Stimulated activated CD4-positive, alpha-beta T cell treated with anti-CD3 and anti-CD28 coated beads, TNF-alpha, amount 100 ng/mL, for 24 hours (primary cell): ENCODE measurements at places on chromosomes 3 and 15.

DNA sequence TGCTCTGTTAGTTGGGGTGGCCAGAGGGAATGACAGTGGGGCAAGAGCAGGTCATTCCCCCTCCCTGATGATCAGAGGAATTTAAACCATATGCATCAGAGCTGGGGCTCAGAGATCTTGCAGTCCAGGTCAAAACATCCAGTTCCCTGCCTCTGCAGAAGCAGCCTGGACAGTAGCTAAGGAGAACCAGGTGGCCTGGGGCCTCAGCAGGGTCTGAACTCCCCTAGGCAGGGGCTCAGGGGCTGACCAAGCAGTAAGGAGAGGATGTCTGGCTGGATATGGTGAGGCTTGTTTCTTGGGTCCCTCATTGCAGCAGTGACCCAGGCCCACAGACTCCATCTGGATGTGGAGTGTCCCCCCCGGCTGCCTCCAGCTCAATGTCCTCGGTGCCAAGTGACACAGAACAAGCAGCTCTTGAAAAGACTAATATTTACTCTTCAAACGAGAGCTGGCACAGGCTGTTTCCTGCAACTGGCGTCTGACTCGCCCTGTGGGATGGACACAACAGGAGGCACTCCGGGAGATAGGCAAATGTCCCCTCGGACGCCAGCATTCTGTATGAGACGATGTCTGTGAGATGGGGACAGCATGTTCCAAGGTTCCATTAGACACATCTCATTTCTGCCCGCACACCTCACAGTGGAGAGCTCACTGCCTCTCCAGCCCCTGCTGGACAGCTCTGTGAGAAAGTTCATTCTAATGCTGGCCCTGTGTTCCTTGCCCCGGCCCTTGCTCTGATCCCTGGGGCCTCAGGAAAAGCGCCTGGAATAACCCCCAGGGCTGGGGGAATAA, 37.1 kb downstream of the SEC22C start:
- DNase-seq: no peak

DNA sequence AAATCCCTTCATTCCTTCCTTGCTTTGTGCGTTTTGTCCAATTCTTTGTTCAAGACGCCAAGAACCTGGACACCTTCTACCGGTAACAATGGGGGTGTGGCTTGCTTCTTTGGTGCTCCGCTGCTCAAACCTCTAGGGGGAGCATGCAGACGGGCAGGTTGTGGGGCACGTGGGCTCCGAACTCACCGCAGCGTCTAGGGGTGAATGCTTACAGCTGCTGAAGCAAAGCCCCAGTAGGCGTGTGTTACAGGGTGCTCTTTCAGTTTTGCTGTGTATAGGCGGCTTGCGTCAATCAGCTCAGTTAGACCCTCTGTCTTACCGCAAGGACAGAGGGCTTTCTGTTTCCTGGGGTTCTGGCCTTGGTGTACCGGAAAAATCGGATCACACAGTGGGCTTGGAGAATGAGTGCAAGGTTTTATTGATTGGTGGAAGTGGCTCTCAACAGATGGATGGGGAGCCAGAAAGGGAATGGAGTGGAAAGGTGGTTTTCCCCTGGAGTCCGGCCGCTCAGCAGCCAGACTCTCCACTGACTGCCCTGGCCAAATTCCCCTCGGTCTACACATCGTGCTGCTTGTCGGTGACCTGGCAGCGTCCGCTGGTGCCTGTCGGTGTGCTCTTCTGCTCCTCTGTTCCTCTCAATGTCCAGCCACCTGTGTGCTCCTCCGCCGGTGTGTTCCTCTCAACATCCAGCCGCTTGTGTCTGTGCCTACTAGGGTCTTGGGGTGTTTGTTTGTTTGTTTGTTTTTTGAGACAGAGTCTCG, 1.2 kb upstream of the LRRC34 start:
- peak; percentile 45 for DNase-seq

- DNase-seq: peak; percentile 9
Observed at GRCh38 chr3:52798978-52799476, 4.4 kb downstream of the ITIH3 start.

DNA sequence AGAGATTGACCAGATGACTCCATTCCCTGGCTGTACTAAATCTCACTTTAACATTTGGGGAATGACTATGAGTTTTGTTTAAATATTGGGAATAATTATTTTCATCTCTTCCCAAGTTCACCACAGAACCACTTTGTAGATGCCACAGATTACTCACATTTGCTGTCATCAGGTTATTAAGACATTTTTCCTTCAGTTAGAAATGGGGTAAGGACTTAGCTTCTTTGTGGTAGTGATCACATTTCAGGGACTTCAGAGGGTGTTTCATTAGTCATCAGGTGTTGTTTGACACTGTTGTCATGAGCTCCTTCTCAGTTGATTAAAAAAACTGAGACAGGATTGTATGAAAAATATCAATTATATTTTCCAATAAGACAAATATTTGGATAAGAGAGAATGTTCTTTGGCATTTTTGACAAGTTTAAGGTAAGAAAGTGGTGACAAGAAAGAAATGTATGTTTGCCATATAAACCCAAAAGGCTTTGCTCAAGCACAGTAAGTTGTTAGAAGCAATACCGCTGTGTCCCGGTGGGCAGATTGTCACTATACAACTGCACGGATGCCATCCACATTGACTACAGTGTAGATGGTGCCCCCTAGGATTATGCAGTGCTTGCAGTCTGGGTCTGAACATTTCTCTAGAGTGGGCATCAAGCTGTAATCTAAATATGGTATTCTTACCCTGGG, 22.3 kb downstream of the FBXL2 start:
- DNase-seq: no peak

DNA sequence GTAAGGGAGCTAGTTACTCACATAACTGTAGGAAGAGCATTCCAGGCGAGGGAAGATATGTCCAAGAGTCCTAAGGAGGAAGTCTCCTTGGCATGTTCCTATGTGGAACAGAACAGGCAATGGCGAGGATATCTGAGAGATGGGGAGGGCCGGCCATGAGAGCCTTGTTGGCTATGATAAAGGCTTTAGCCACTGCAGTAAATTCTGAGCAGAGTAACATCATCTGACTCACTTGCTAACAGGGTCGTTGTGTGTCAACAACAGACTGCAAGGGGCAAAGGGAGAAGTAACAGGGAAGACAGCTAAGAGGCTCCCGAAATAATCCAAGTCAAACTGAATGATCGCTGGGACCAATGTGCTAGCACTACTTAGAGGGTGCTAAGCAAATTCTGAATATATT, 21.6 kb downstream of the SFMBT1 start:
- DNase-seq: no peak

- DNase-seq: no peak
Observed at GRCh38 chr15:101088271-101088670, 163.6 kb downstream of the CHSY1 start.

DNA sequence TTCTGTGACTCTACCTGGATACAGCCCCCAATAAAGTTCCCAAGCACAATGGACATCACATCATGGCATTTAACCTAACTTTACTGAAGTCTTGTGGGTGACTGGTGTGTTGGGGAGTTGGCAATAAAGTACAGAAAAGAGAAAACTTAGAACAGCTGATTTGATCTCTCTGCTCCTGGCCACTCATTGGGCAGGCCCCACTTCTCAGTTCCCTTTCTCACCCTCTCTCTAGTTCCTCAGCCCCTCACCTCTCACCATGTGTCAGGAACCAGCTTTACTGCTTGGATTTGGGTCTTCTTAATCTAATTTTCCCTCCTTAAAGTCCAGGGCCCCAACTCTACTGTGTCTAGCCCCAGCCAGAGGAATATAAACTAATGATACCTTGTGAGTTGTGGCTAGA, 713 bp upstream of the MUC13 start:
- DNase-seq: no peak

GRCh38 chr15:93031103-93031464, 57.9 kb downstream of the RGMA start:
- DNase-seq: no peak

GRCh38 chr15:93703092-93703739, 528.1 kb upstream of the MCTP2 start:
- DNase-seq: no peak

GRCh38 chr3:169264711-169265110, 398.8 kb downstream of the MECOM start:
- DNase-seq: no peak

GRCh38 chr15:29141308-29142128, 128.1 kb downstream of the NSMCE3 start:
- no peak for DNase-seq

- DNase-seq: no peak
Observed at GRCh38 chr3:27679691-27680090, 42.4 kb downstream of the EOMES start.

DNA sequence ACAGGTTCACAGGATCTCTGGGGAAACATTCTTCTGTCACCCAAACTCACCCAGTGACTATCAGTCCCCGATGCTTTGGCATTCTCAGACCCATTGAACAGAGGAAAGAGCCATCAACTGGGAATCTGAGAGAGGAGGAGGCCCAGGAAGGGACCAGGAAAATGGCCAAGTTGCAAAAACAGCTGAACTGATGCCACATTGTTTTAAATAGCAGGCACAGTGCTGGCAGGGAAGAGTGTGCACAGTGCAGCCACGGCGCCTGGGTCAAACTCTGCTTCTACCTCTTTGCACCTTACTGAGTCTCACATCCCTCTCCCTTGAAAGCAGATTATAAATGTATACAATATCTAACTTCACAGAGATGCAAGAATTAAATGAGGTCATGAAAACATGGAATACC, 66.4 kb downstream of the SRGAP3 start:
- no peak for DNase-seq

GRCh38 chr15:101137312-101137940, 114.4 kb downstream of the CHSY1 start:
- DNase-seq: no peak

- no peak for DNase-seq
Observed at GRCh38 chr3:86711634-86712033, 279.3 kb downstream of the VGLL3 start.

DNA sequence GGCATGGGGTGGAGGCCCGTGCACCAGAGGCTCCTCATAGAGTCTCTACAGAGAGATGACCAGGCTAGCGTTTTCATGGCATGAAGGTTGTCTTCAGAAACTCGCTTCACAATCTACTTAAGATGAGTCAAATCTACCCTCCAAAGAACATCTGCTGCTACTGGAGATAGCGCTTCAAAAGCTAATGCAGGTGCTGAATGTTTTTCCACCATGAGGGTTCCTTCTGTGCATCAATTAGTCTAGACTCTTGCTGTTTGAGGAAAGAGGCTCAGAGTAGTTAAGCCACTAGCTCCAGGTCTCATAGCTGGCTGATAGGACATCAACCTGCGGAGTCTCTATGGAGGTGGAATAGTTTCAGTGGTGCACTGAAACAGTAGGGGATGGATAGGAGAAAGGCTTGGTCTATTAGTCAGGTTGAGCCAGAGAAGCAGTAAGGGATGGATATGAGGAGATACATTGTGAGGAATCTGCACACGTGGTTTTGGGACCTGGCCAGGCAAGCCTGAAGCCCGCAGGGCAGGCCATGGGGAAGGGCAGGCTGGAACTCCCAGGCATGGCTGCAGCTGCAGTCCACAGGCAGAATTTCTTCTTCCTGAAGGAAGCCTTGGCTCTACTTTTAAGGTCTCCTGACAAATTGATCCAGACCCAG, 117.5 kb downstream of the APBA2 start:
- no peak for DNase-seq

DNA sequence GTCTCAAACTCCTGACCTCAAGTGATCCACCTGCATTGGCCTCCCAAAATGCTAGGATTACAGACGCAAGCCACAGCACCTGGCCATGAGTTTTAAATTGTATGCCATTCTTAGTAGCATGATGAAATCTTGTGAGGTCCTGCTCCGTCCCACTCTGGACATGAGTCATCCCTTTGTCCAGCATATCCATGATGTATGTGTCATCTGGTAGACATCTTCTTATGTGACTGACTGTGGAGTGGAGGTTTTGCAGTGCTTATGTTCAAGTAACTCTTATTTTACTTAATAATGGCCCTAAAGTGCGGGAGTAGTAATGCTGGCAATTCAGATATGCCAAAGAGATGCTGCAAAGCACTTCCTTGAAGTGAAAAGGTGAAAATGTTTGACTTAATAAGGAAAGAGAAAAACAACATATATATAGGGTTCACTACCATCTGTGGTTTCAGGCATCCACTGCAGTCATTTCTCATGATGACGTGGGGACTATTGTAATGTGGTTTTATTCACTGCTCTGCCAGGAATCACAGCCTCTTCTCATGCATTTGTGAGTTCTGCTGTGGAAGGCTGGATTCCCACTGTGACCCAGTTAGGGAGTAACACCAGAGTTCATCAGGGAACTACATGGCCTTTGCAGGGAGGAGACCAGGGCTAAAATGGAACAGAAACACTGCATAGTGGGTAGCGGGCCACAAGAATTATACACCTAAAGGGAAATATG, 204.6 kb upstream of the STRIT1 start:
- no peak for DNase-seq

- no peak for DNase-seq
Observed at GRCh38 chr3:170532573-170532972, 53.3 kb downstream of the SLC7A14 start.

- no peak for DNase-seq
Observed at GRCh38 chr15:74007820-74008371, 13.4 kb downstream of the PML start.

DNA sequence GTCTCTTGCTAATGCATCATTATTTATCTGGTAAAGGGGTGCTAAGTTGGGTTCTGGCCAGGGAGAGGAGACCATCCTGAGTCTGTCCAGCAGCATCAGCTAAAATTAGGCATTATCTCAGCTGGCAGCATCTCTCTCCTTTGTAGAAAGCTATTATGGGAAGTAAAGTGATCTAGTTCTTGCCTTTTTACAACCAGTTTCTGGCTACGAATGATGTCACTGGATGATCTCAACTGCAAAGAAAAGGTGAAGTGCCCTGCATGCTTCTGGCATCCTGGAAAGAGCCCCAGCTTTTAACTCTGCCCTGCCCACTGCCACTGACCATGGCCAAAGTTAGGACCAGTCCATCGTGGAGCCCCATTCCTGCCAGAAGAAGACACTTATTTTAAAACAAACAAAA, 37.1 kb upstream of the IL12A start:
- DNase-seq: no peak
